ENCODE measurements at places on chromosomes 12 and 14. TPM values are rescaled to one million over a fixed set of nuclear protein-coding genes. Genes with fewer than 3 reads are reported as not detected.

HOXC13 gene
- not detected for total RNA-seq

IL22 gene
- not detected for total RNA-seq

RHNO1 gene
- total RNA-seq = 66.4 TPM

OAS2 gene
- 126 TPM for total RNA-seq

TGM1 gene
- 4.5 TPM for total RNA-seq

IL31 gene
- not detected for total RNA-seq

PLCZ1 gene
- not detected for total RNA-seq

PGF gene
- total RNA-seq = not detected

FOXG1 gene
- total RNA-seq = not detected

GPHN gene
- 14.8 TPM for total RNA-seq

RASSF8 gene
- 0.89 TPM for total RNA-seq

APOF gene
- not detected for total RNA-seq

R3HDM2 gene
- 72.0 TPM for total RNA-seq

GRIP1 gene
- 0.86 TPM for total RNA-seq

RND1 gene
- total RNA-seq = 1.8 TPM

ACOT4 gene
- total RNA-seq = 1.1 TPM

RASAL1 gene
- total RNA-seq = 0.53 TPM

CELA1 gene
- 0.23 TPM for total RNA-seq

TAS2R43 gene
- total RNA-seq = 0.53 TPM

FBLN5 gene
- 3.9 TPM for total RNA-seq

CYP27B1 gene
- 2.2 TPM for total RNA-seq

LARP4 gene
- total RNA-seq = 48.3 TPM

EPYC gene
- total RNA-seq = not detected

KCNK10 gene
- not detected for total RNA-seq

DYRK4 gene
- total RNA-seq = 28.0 TPM

LRP6 gene
- 1.6 TPM for total RNA-seq

FGD4 gene
- total RNA-seq = 0.28 TPM

TAPBPL gene
- total RNA-seq = 52.7 TPM

PLBD1 gene
- not detected for total RNA-seq

ACTR10 gene
- 46.3 TPM for total RNA-seq

DBX2 gene
- total RNA-seq = not detected

ENDOU gene
- not detected for total RNA-seq

EEF1AKMT3 gene
- total RNA-seq = 4.0 TPM

CEP290 gene
- total RNA-seq = 11.8 TPM

AMHR2 gene
- not detected for total RNA-seq

TMED10 gene
- 178 TPM for total RNA-seq

RIPK3 gene
- total RNA-seq = 36.5 TPM

TSHR gene
- total RNA-seq = 3.5 TPM

MMP14 gene
- total RNA-seq = 2.0 TPM

All from activated naive CD4-positive, alpha-beta T cell treated with anti-CD3 and anti-CD28 coated beads, Interleukin-2, amount 10 ng/mL, durations not matched to agents 5 hours and 36 hours (primary cell).